ENCODE measurements at places on chromosomes 3 and 15. TPM values are rescaled to one million over a fixed set of nuclear protein-coding genes. Genes with fewer than 3 reads are reported as not detected.

SYNM gene
- 54.0 TPM for total RNA-seq

SETMAR gene
- 38.5 TPM for total RNA-seq

CCR4 gene
- 0.10 TPM for total RNA-seq

SLMAP gene
- total RNA-seq, result 77.5 TPM

CKMT1A gene
- total RNA-seq, result 0.92 TPM

FGD5 gene
- 15.0 TPM for total RNA-seq

TTLL13 gene
- not detected for total RNA-seq

PARP15 gene
- 0.33 TPM for total RNA-seq

CLPX gene
- total RNA-seq, result 38.7 TPM

FAM174B gene
- 31.5 TPM for total RNA-seq

DNA sequence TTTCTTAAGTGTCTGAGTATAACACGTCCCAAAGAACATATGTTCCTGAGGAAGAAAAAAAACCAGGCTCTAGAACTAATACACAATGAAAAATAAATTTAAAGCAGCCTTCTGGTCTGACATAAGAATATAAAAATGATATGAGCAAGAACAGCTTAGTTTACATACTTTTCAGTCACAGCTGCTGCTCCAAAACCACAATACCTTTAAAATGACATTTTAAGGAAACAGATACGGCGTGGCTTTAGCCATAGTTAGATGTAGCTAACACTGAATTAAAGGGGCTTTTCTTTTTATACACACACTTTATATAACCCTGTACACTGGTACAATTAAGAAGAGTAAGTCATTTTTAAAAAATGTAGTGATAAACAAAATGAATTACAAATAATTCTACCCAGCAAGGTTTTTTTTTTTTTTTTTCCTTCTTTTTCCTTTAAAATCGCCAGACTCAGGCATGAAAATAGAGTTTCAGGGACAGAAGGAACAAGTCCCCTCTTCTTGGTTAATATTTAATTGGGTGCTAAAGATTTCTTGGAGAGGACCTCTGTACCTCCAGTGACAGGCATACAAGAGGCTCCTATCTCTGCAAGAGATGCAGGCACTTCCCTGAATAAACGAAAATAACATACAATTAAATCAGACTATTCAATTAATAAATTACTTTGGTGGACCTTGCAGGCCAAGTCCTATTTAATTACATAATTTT lies 265.6 kb downstream of the FOXP1 start:
- H3K27me3 ChIP-seq, result no peaks in the 10 kb centered on the region
- DNase-seq, result no peak
- H3K4me3 ChIP-seq, result no peak overlapping the region
- H3K4me1 ChIP-seq, result peaks cover 3% of the 10 kb centered on the region
- H3K27ac ChIP-seq, result no peak overlapping the region

- no peak for DNase-seq
- H3K4me1 ChIP-seq, result no peaks in the 10 kb centered on the region
- H3K4me3 ChIP-seq, result no peak overlapping the region
- H3K27me3 ChIP-seq, result no peaks in the 10 kb centered on the region
- H3K27ac ChIP-seq, result no peak overlapping the region
These were observed 31.3 kb downstream of the DAPK2 start for GRCh38 chr15:64014995-64015394.

GRCh38 chr3:31568649-31569048 lies 35.9 kb downstream of the STT3B start:
- H3K36me3 ChIP-seq, result no peaks in the 10 kb centered on the region
- H3K4me3 ChIP-seq, result no peak overlapping the region
- H3K4me1 ChIP-seq, result peaks cover 9% of the 10 kb centered on the region

DNA sequence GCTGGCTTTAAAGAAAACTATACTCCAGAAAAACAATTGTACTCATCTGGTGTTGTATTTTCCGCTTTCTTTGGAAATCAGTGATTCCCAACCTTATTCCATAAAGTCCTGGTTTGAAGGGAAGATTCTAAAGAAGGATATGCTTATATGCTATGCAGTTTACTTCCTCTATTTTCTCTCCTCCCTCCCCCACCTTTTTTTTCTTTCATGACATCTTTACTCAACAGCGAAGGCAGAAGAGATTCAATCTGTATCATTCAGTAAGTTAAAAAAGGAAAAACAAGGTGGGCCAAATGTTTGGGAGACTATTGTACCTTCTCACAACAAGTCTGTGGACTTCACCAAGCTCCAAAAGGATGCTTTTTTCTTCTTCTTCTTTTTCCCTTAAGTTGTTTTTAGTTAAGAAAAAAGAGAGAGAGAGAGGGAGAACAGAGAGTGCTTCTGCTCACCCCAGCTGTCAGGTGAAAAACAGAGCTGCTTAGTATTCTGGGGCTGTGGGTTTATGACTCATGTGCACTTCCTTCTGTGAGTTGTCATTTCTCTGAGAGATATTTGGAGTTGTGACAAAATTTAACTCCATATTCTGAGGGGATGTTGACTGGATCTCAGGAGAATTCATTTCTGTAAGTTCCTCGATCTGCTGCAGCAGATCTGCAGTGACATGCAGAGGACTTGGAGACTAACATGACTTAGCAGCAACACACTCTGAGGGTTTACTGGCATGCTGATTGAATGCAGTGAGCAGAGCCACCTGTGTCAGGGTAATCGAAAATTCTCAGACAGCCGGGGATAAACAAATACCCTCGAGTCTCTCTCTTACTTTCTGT lies 70.7 kb downstream of the SSR3 start:
- no peaks in the 10 kb centered on the region for H3K27me3 ChIP-seq
- H3K4me3 ChIP-seq, result no peak overlapping the region
- H3K36me3 ChIP-seq, result no peaks in the 10 kb centered on the region
- H3K4me1 ChIP-seq, result peaks cover 4% of the 10 kb centered on the region

DNA sequence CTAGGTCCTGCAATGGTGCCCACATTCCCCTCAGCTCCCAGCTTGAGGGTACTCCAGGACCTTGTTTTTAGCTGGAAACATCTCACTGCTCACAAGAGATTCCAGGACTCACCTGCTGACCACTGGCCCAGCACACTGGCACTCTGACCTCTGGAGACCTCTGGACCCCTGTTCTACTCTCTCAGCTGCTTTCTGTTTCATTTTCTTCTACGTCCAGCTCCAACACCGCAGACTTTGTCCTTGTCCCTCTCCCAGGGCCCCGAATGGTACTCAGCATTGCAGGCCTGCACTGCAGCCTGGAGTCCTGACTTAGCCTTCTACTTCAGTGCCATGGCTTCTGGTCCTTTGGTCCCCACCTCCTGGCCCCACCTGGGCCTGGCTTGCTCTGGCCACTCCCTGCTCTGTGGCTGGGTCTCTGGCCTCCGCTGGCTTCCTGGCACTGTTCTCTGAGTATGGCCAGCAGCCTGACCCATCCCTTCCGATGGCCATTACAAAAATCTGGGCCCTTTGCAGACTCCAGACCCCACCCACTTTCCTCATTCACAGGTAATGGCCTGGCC lies 27.9 kb downstream of the KY start:
- H3K27ac ChIP-seq, result no peak overlapping the region
- H3K27me3 ChIP-seq, result no peaks in the 10 kb centered on the region
- H3K36me3 ChIP-seq, result no peaks in the 10 kb centered on the region

DNA sequence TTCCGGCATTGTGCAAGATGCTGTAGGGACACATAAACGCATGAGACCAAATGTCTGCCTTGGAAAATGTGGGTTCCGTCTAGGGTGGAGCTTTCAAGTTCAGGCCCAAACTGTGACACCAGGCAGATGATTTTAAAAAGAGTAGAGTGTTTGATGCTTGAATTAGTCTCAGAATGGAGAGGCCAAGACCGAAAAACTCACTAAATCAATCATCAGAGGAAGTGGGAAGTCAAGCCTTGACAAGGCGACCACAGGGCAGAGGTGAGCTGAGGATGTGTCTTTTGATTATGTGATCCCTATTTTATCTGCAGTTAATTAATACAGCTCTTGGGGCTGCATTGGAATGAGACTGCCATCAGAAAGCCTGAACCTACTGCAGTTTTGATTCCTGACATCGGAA lies 275.4 kb downstream of the ABHD5 start:
- H3K27ac ChIP-seq, result no peak overlapping the region
- no peaks in the 10 kb centered on the region for H3K4me1 ChIP-seq
- no peak for DNase-seq
- H3K36me3 ChIP-seq, result no peaks in the 10 kb centered on the region
- H3K27me3 ChIP-seq, result no peaks in the 10 kb centered on the region

DNA sequence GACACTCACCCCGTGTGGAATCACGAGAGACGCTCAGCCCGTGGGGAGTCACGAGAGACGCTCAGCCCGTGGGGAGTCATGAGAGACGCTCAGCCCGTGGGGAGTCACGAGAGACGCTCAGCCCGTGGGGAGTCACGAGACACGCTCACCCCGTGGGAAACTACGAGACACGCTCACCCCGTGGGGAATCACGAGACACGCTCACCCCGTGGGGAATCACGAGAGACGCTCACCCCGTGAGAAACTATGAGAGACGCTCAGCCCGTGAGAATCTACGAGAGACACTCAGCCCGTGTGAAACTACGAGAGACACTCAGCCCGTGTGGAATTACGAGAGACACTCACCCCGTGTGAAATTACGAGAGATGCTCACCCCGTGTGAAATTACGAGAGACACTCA lies 49.8 kb downstream of the ADAMTS17 start:
- H3K4me1 ChIP-seq, result peaks cover 2% of the 10 kb centered on the region
- no peaks in the 10 kb centered on the region for H3K36me3 ChIP-seq
- DNase-seq, result no peak
- no peaks in the 10 kb centered on the region for H3K27me3 ChIP-seq
- H3K4me3 ChIP-seq, result no peak overlapping the region
- H3K27ac ChIP-seq, result no peak overlapping the region

DNA sequence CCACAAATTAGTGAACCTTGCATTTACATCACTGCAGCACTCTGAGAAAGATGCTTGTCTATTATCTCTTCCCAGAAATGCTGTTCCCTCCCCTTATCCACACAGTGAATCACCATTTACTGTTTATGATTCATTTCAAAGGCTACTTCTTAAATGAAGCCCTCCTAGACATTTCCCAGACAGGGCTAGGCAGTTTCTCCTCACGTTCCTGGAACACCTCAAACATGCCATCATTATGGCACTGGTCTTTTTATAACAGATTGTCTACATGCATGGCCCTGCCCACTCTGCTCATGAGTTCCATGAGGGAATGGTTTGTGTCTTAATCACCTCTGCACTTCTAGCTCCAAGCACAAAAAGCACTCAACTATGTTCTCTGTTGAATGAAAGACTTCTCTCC lies 32.2 kb upstream of the TM2D3 start:
- no peak overlapping the region for H3K4me3 ChIP-seq
- H3K27me3 ChIP-seq, result no peaks in the 10 kb centered on the region
- no peak overlapping the region for H3K27ac ChIP-seq
- H3K4me1 ChIP-seq, result no peaks in the 10 kb centered on the region
- no peak for DNase-seq
- no peaks in the 10 kb centered on the region for H3K36me3 ChIP-seq

DNA sequence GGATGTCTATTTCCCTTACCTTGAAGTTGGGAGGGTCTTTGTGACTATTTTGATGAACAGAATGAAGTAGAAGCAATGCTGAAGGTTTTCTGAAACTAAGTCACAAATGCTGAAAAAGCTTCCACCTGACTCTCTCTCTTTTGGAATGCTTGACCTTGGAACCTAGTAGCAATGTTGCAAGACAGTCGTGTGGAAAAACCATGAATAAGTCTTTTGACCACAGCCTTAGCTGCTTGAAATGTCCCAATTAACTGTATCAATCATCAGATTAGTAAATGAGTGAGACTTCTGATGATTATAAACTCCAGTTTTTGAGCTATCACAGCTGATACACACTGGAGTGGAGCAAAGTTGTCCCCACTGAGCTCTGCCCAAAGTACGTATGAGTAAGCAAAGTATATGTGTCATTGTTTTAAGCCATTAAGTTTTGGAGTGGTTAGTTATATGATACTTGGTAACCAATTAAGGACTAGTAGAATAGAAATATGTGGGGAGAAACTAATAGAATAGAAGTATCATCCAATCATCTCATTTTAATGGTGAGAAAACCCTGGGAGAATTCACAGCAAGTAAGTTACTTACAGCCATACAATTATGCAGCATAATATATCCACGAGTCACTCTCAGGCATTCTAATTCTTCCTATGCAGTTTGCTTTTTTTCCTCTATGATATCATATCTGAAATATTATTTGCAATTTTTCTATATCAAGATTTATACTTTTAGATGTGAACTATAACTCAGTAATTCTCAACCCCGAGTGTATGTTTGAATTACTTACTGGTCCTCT lies 1010.6 kb downstream of the ROBO2 start:
- DNase-seq, result no peak
- H3K36me3 ChIP-seq, result no peaks in the 10 kb centered on the region
- no peaks in the 10 kb centered on the region for H3K27me3 ChIP-seq
- H3K4me3 ChIP-seq, result no peak overlapping the region

DNA sequence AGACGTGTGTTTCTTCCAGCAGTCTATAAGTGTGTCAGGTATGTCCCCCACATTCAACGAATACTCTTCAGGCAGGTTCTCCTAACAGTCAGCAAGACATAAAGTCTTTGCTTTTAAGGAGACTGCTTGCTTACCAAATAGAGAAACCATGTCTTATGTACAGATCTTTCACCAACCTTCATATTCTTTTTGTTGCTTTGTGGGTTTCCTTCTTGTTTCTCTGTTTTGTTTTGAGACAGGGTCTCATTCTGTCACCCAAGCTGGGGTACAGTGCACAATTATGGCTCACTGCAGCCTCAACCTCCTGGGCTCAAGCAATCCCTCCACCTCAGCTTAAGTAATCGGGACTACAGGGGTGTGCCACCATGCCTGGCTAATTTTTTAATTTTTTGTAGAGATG lies 14.3 kb downstream of the DYNC1LI1 start:
- no peaks in the 10 kb centered on the region for H3K27me3 ChIP-seq
- H3K4me1 ChIP-seq, result peaks cover 2% of the 10 kb centered on the region
- H3K36me3 ChIP-seq, result no peaks in the 10 kb centered on the region
- DNase-seq, result no peak

DNA sequence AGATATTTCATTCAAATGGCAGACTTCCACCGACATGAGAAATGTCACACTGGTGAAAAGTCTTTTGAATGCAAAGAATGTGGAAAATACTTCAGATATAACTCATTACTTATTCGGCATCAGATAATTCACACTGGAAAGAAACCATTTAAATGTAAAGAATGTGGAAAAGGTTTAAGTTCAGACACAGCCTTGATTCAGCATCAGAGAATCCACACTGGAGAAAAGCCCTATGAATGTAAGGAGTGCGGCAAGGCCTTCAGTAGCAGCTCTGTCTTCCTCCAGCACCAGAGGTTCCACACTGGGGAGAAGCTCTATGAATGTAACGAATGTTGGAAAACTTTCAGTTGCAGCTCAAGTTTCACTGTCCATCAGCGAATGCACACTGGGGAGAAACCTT lies 8.6 kb upstream of the ZNF621 start:
- H3K27me3 ChIP-seq, result no peaks in the 10 kb centered on the region
- DNase-seq, result no peak
- no peaks in the 10 kb centered on the region for H3K4me1 ChIP-seq
- no peak overlapping the region for H3K27ac ChIP-seq

DNA sequence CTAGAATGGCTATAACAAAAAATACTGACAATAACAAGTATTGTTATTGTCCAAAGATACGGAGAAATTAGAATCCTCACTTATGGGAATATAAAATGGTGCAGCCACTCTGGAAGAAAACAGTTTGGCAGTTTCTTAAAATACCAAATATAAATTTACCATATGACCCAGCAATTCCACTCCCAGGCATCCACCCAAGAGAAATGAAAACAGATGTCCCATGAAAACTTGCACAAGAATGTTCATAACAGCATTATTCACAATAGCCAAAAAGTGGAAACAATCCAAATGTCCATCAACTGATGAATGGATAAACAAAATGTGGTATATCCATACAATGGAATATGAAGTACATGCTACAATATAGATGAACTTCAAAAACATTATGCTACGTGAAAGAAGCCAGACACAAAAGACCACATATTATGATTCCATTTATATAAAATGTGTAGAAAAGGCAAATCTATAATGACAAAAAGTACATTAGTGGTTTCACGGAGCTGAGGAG lies 9.4 kb downstream of the AAGAB start:
- no peak for DNase-seq
- H3K36me3 ChIP-seq, result no peaks in the 10 kb centered on the region
- H3K4me1 ChIP-seq, result no peaks in the 10 kb centered on the region
- H3K4me3 ChIP-seq, result no peak overlapping the region
- H3K27me3 ChIP-seq, result no peaks in the 10 kb centered on the region

Measured in ovary (tissue), 10 donors.